Epithelial cell of prostate (primary cell): ENCODE measurements at places on chromosomes 12 and 14.
A peak's percentile ranks its signal among the peaks of the same experiment; 100 is the strongest.

GRCh38 chr14:32472076-32472475, 143.0 kb downstream of the AKAP6 start:
- no peak for DNase-seq

DNA sequence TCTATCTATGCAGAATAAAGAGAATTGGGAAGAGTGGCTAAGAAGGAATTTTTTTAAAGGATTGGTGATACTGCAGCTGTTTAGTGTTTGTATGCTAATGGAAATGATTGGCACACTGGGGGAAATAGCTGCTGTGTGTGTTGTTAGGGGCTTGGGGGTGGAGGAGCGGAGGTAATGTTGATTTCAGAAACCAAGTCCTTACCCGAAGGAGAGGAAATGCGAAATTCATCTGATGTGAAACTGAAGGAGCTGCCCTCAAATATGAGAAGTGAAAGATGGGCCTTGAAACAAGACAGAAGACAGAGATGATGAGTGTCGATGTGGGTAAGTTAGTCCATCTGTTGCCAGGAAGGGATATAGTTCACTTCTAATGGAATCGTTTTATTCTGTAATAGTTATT, 21.2 kb upstream of the RNASE12 start:
- DNase-seq = no peak

- DNase-seq = no peak
Observed at GRCh38 chr12:46367351-46368029, 5.1 kb downstream of the SLC38A2 start.

DNA sequence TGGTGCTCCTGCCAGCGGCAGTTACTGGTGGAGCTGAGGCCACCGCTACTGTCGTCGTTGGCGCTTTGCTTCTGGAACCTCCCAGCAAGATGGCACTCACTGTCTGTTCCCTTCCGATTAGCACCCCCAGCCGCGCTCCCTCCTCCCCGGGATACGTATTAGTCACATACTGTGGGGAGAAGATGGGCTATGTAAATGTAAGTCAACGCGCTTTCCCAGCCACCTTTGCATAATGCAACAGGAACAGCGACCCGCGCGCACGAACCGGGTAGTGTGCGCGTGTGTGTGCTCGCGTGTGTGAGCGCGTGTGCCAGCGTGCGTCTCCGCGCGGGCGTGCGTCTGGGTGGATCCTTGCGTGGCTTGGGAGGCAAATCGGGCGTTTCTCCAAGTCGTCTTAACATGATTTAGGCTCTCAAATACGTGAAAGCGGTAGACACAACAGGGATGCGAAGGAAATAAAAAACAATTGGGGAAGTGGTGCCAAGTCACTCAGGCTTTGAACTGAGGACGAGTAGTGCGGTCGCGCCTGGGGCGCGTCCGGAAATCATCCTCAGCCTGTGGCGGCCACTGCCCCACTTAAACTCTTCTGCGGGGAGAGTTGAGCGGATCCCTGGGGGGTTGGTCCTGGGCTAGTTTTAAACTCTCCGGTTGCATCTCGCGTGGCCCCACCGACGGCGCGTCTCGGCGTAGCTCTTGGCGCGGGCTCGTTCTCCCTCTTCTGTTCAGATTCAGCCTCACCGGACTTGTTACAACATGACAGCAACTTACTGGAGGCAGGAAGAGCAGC, 1.8 kb downstream of the FLRT2 start:
- DNase-seq = no peak

DNA sequence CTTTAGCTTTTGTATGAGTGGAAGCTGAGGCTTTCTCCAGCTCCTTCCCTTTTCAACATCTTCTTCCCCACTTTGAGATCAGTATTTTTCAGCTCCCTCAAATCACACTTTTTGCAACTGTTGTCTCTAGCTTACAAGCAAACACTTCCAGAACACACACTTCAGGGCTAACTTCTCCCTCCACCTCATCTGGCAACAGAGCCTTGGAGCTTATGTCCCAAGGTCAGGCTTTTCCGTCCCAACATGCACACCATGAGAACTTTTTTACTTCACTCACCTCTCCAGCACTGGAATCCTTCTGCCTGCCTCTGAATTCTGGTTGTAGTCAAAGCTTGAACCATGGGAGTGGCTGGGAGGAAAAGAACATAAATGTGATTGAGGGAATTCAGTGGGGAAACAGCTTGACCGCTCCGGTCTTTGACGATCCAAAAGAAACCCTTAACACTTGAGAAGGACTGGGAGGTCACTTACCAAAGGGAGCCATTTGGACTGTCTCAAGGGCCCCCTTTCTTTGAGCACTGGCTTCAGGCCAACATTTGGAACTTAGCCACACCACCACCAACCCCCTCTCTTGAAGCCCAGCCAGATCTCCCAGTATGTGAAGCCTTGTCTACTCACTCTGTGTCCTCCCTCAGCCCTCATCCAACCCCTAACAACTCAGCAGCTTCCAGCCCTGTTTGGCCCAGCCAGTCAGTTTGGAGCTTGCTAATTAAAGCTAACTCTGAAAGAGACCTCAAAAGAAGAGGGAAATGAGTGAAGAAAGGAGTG, 3.9 kb upstream of the BLOC1S1 start:
- DNase-seq = no peak

GRCh38 chr12:19130224-19131024, 891 bp downstream of the PLEKHA5 start:
- DNase-seq = no peak

DNA sequence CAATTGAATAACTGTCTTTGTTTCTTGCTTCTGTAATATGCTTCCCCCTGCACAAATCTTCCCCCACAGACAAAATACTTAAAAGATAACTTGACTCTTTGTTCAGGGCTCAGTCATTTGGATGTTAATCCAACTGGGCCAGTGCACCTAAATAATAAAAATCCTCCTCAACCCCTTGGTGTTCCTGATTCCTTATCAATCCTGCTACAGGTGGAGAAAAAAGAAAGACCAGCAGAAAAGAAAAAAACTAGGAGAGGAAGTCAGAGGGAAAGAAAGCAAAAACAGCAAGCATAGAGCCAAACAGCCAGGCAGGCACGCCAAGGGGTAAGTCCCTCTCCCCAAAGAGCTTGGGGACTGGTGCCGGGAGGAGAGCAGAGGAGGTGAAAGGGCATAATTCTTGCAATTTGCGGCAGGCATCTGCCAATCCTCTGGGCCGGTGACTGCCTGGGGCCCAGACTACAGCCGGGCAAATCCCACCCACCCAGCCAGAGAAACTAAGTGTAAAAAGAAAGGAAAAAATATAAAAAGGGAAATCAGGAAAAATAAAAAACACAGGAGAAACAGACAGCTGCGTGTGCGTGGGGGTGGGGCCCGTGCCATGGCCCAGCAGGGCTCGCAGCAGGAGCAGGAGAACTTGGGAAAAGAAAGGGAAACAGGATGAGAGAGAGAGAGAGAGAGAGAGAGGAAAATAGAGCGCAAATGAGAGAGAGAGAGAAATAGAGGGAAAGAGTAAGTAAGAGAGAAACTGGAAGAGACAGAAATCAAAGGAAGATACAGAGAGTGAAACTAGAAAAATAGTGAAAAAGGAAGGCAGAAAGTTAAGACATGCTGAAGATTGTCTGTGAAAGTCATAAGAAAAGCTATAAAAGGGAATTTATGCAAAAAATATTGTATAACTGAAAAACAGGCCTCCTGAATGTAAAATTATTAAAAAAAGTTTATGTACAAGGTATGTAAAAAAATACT, 21.4 kb downstream of the KLRK1 start:
- DNase-seq = no peak

- no peak for DNase-seq
Observed at GRCh38 chr14:68014771-68015170, 195.2 kb downstream of the RAD51B start.

DNA sequence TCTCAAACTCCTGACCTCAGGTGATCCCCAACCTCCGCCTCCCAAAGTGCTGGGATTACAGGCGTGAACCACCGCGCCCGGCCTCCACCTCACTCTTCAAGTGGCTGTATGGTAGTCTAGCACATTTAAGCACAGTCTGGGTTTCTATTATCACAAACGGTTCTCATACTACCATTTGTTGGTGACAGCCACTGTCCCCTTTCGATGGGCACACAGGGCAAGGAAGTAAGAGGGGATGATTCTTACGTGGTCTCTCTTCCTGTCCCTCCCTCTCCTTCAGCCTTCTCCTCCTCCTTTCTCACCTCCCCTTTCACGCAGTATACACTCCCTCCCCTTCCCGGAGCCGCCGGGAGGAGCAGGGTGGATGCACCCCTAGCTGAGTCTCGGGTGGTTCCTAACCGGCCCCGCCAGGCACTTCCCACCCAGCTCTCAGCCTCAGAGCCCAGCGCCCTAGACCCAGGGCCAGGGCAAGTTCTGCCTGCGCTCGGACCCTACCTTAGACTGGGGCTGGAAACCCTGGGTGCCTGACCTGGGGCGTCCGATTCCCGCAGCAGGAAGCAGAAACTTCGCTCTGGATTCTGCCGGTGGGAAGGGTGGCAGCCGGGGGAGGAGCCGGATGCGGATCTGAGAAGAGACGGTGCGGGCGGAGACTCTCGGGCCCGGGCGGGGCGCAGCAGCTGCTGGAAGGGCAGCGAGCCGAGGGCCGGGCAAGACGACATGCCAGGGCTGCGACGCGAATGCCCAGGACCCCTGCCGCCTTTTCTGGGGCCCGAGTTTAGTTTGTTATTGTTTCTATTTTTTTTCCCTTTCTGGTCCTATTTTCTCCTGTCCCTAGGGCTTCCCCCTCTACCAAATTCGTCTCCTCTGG, at the start of gene TEP1:
TEP1 (minus strand) TSS at position 626 of the 868 bp plus-strand sequence. CDS start 5,062 bp downstream, outside the sequence.
- no peak for DNase-seq

GRCh38 chr14:71682337-71682736, 249.9 kb upstream of the RGS6 start:
- DNase-seq = no peak

GRCh38 chr12:52089491-52089890, 10.0 kb downstream of the SMIM41 start:
- no peak for DNase-seq

DNA sequence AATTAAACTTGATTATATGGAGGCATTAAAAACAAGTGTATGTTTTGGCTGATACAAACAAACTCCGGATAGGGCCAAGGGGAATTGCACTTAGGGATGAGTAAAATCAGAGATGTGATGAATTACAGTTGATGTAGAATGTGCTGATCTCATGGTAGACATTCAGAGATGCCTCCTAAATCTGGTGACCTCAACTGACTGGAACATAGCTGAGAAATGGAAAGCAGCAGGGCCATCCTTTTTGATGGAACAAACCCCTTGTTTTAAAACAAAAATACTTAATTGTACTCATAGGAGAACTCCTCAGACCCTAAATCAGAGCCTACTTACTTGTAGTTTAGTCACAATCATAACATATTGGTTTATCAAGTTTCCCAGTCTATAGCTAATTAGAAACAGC, 122.8 kb downstream of the C12orf75 start:
- no peak for DNase-seq

GRCh38 chr14:71855399-71856036, 76.7 kb upstream of the RGS6 start:
- DNase-seq = peak; percentile 18

GRCh38 chr12:46516933-46517578, 144.5 kb upstream of the SLC38A2 start:
- no peak for DNase-seq

GRCh38 chr14:103871596-103872480, 24.5 kb upstream of the PPP1R13B start:
- DNase-seq = no peak

GRCh38 chr14:76599559-76600287, 161.5 kb upstream of the VASH1 start:
- no peak for DNase-seq

GRCh38 chr14:27886256-27886655, 880.3 kb upstream of the FOXG1 start:
- DNase-seq = no peak

DNA sequence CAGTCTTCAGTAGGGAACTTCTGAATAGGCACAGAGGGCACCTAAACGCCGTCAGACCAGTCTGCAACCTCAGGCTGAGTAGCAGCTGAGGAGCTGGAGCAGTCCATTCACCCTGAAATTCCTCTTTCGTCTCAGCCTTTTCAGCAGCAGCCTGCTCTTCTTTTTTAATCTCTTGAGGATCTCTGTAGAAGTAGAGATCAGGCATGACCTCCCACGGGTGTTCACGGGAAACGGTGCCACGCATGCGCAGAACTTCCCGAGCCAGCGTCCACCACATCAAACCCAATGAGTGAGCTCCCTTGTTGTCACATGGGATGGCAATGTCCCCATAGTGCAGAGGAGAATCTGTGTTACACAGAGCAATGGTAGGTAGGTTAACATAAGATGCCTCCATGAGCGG, 11.1 kb upstream of the MARK3 start:
- DNase-seq = no peak

GRCh38 chr12:108302016-108302402, 37.1 kb downstream of the CMKLR1 start:
- no peak for DNase-seq

DNA sequence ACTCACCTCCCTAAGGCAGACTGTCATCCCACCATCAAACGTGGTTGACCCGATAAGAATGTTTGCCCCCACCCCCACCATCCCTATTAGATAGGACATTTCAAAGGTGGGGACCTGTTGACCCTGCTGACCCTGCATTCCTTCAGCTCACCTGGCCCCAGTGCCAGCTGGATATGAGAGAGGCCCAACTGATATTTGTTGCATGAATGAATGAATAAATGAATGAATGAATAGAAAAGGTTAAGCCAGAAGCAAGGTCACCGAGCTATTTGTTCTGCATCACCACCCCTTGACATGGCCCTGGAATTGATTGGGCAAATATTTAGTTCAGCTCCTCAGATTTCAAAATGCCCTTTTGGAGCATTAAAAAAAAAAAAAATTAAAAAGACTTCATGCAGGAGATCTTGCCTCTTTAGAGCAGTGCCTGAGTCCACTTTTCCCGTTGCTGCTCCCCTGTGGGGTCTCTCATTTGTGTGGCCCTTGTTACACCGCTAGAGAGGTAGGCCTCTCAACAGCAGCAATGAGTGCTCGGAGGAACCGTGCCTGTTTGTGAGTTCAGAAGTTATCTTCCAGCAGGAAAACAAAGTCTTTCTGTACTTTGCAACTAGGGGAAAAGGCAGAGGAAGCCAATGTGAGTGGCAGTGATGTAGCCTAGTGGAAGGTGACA, 8.5 kb upstream of the SERPINA5 start:
- DNase-seq = no peak

DNA sequence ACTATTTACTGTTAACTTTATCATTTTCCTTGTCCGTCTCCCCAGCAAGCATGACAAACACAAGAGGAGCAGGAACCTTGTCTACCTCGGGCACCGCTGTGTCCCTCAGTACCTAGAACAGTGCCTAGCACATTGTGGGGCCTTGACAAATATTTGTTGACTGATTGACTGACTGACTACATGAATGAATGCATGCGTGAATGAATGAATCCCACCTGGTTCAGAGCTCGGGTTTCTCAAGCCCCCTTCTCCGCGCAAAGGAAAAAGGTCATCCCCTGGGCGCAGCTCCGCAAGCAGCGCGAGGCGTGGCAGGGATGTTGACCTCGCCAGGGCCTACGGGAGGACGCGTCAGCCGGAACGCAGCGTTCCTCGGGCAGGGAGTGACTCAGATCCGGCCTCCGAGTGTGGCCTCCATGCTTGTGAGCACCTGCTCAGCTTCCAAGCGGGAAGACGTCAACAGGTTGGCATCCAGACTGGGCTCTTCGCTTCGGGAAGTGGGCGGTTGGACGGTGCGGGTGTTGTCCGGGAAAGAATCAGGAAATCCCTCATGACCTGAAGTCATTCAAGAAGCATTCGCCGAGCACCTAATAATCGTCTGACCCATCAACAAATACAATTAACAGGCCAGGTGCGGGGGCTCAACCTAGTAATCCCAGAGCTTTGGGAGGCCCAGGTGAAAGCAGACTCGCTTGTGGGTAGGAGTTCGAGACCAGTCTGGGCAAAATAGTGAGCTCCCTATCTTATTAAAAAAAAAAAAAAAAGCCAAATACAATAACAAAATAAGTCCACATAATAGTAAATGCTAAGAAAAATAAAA, 13.9 kb upstream of the UBC start:
- peak; percentile 95 for DNase-seq

GRCh38 chr12:124411281-124411878, 116.5 kb downstream of the RFLNA start:
- DNase-seq = peak; percentile 66

GRCh38 chr14:90168425-90169105, 87.8 kb upstream of the PSMC1 start:
- peak; percentile 1 for DNase-seq
